CD4-positive, alpha-beta T cell treated with Interleukin-1 beta for 1 hour (primary cell): ENCODE measurements at places on chromosomes 4 and X.

- no peak for DNase-seq
Observed at GRCh38 chr4:83110970-83111750, 3.4 kb downstream of the PLAC8 start.

DNA sequence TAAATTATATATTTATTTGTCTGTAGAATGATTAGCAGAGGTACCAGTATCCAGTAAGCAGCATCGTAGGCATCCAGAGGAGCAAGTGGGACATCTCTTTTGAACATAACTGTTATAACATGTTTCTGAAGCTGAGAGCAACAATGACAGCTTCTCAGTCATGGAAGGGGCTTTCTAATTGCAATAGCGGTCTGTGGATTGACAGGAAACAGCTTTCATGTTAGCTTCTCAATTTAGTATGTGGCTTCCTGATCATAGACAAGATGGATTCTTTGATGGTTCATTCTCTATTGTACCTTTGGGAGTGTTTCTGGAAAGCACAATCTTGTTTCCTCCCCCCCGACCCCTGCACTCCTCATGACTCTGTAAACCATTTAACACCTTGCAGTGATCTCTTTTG, 434.6 kb upstream of the GNPDA2 start:
- no peak for DNase-seq

GRCh38 chr4:151486168-151486567, 77.2 kb downstream of the FHIP1A start:
- no peak for DNase-seq

- DNase-seq = no peak
Observed at GRCh38 chrX:110216027-110216426, 101.9 kb downstream of the AMMECR1 start.

- no peak for DNase-seq
Observed at GRCh38 chr4:42216664-42217063, 64.2 kb upstream of the BEND4 start.

DNA sequence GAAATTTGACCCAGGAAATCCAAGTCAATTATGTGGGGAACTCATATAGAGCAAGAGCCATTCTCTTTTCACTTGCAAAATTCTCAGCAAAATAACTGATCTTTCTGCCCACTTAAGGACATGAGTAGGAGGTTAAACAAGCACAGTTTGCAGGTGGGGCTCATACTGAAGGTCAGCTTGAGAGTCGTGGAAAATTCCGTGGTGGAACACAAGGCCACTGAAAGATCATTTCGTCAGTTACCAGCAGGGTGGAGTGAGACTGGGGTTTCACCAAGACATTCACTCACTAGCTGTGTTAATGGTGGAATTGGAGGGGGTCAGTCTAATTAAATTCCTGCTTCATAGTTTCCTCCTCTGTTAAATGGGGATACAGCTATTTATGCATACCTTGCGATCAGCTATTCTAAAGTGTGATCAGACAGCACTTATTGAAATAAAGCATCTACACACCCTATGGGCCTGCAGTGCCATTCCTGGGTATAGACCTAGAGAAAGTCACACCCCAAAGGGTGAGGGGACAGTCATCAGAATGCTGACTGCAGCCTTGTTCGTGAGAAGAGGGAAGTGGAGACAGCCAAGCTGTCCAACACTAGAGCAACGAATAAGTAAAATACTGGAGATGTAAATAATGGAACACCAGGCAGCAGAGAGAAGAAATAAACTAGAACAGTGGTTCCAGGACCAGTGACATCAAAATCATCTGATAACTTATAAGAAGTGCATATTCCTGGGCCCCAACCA, 42.7 kb upstream of the CLNK start:
- no peak for DNase-seq

- no peak for DNase-seq
Observed at GRCh38 chrX:11611965-11612364, 53.8 kb downstream of the ARHGAP6 start.

- DNase-seq = no peak
Observed at GRCh38 chr4:31617667-31618066, 897.5 kb downstream of the PCDH7 start.

DNA sequence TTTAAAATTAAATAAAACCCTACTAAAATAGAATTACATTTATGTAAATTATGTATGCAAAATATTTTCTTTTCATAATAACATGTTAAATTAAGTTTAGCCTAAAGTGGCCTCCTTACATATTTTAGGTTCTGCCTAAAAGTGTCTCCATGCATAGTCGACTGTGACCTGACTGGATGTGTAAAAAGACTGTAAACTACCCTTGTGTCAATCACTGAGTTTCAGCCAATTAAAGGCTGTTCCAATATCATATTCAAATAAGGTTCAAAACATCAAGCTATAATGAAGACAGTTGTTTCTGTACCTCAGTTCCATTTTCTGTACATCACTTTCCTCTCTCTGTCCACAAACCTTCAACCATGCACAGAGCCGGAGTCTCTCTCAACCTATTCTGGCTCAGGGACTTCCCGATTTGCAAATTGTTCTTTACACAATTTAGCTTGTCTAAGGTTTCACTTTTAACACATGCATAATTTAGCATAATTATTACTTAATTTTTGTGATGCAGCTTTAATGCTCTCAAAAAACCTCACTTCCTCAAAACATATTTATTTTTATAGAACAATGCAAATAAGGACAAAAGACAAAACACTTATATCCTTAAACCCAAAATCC, 60.1 kb downstream of the SH3RF1 start:
- peak; percentile 37 for DNase-seq

DNA sequence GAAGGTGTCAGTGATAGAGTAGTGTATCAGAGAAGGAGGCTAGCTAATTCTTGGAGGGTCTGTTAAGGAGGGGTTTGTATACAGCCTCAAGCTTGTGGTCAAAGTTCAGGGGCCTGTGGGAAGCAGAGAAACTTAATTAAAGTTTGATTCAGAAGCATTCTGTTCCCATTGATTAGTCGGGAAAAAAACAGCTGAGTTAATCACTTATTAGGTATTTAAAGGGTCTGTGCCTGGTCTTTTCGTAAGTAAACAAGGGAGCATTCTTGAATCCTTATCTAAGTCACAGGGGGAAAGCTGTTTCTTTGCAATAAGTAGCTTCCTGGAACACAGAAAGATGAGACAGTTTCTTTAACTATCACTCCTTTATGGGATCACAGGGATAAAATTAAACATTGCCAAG, 492.1 kb downstream of the PCDH10 start:
- no peak for DNase-seq

DNA sequence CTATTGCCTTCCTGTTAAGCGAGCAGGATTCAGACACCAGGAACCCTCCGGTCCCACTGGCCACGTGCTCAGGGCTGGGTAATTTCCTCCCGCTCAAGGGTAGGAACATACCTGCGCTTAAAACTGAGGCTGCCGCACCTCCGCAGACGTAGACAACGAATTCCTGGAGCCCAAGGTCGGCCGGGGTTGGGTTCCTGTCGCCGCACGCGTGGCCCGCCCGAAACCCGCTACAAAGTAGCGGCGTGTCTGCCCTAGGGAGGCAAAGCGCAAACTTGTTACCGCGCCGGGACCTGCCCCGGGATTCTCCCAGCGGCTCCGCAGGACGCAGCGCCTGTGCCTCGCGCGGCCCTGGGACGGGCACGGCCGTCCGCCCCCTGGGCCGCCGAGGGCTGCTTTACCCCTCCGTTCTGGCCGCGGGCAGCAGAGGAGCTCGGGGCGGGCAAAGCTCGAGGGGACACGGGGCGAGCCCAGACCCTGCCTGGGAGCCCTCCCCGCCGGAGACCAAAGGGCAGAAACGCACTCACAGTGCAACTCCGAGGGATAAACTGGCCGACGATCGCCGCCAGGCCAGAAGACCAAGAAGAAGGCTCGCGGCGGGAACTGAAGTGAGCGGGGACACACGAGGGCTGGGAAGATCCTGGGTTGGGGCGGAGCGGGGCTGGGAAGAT, at the start of gene ERVMER34-1:
Gene ERVMER34-1, minus strand, starts transcription at position 607 of the 668 bp plus-strand sequence. CDS start 5,905 bp downstream, outside the sequence.
- DNase-seq = no peak

GRCh38 chr4:23135792-23136645, 443.3 kb downstream of the GBA3 start:
- no peak for DNase-seq

GRCh38 chrX:22021751-22022324, 10.3 kb upstream of the PHEX start:
- DNase-seq = no peak

DNA sequence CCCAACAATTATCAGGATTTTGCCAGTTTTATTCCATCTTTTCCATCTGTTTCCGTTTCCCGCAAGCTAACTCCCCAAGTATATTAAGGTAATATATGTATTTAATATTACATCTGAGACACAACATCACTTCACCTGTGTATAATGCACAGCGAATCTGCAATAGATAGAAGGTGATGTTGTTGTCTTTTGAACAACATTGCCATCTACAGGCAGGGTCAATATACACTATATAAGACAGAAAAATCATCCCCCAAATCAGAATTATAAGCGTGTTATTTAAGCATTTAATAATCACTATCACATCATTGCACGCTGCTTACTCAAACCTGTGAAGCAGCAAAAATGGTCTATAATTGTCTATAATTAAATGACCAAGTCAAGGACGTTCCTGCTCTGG, 1115.5 kb downstream of the NLGN4X start:
- no peak for DNase-seq

GRCh38 chrX:155592981-155593380, 19.8 kb downstream of the TMLHE start:
- no peak for DNase-seq

- no peak for DNase-seq
Observed at GRCh38 chr4:76830964-76831703, 66.8 kb downstream of the SOWAHB start.

DNA sequence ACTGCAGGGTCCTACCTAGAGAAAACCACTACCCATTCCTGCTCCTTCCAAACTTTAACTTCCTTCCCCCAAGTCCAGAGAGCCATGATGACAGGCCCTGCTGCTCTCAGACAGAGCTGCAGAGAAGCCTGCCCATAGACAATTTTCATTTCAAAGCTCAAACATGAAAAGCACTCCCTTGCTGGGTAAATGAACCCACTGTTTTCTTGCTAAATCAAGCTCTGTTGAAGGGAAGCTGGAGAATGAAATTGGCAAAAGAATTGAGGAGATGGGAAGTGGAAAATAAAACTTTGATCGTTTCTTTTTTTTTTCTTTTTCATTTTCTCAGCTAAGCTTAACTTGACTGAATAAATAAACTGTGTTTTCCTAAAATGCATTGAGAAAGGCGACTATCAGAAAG, 331.1 kb upstream of the CPEB2 start:
- DNase-seq = no peak

- peak; percentile 31 for DNase-seq
Observed at GRCh38 chr4:27048429-27049238, 188.0 kb downstream of the STIM2 start.

DNA sequence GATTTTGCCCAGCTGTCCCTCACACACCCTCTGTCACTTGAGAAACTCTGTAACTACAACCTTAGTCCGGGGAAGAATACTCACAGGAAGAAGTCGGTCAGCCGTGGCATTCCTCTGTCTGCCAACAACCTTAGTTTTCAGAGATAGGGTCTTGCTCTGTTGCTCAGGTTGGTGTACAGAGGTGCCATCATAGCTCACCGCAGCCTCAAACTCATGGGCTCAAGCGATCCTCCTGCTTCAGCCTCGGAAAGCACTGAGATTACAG, 12.2 kb upstream of the SPCS3 start:
- no peak for DNase-seq

GRCh38 chr4:168613869-168614268, 117.0 kb downstream of the PALLD start:
- no peak for DNase-seq
